ENCODE measurements at places on chromosomes 7 and 10. TPM values are rescaled to one million over a fixed set of nuclear protein-coding genes. Genes with fewer than 3 reads are reported as not detected.

Gene VPS37D
- total RNA-seq, result 0.15 TPM

Gene OPN4
- total RNA-seq, result not detected

Gene PAPOLB
- not detected for total RNA-seq

GRCh38 chr10:124510759-124511158 is 49.1 kb downstream of the LHPP start:
- ATAC-seq, result no peak
- H3K27ac ChIP-seq, result no peak overlapping the region
- peaks cover 5% of the 10 kb centered on the region for H3K4me1 ChIP-seq
- H3K36me3 ChIP-seq, result no peaks in the 10 kb centered on the region
- no peak overlapping the region for H3K4me3 ChIP-seq

Gene CAMK2B
- 1.0 TPM for total RNA-seq

Gene NPSR1
- total RNA-seq, result not detected

DNA sequence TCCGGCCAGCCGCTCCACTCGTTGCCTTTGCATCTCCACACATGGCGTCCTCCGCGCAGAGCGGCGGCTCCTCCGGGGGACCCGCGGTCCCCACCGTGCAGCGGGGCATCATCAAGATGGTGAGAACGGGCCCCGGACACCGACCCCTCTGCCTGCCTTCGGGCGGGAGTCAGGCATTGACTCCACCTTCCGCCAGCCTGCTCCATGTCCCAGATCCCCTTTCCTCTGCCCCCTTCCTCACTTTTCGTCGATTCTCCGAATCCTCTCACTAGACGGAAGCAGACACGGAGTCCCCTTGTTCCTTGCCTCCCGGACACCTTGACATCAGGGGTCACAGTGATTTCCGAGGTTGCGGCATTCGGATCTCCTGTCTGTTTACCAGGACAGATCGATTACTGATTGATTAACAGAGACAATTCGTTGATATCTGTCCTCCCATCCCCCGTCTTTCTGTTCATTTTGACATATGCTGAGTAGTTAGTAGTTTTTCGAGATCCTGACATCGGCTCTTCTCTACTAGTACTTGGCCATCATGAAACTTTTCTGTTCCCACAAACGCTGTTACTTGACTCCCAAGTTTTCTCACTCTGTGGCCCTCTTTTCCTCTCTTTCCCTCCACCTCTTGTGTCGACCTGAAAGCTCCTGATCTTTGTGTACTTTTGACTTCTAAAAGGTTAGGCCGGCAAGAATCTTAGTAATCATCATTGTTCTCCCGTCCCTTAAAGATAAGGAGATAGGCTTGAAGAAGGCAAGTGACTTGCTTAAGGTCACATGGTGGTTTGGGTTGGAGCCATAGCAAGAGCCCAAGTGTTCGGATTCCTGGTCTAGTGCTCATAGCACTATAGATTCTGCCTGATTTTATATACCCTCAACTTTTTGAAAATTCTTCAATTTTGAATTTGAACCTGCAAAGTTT is 597 bp downstream of the SND1 start:
- H3K36me3 ChIP-seq, result peaks cover 62% of the 10 kb centered on the region
- peak; percentile 18 for ATAC-seq
- no peak overlapping the region for H3K4me3 ChIP-seq
- no peaks in the 10 kb centered on the region for H3K27me3 ChIP-seq

- peaks cover 30% of the 10 kb centered on the region for H3K4me1 ChIP-seq
- peak overlapping the region; percentile 78 for H3K4me3 ChIP-seq
- H3K27me3 ChIP-seq, result no peaks in the 10 kb centered on the region
- no peak for ATAC-seq
These were observed 2.2 kb downstream of the MAP3K8 start for GRCh38 chr10:30436191-30436611.

Gene ACTA2
- 14.6 TPM for total RNA-seq

Gene ZNF777
- 9.6 TPM for total RNA-seq

DNA sequence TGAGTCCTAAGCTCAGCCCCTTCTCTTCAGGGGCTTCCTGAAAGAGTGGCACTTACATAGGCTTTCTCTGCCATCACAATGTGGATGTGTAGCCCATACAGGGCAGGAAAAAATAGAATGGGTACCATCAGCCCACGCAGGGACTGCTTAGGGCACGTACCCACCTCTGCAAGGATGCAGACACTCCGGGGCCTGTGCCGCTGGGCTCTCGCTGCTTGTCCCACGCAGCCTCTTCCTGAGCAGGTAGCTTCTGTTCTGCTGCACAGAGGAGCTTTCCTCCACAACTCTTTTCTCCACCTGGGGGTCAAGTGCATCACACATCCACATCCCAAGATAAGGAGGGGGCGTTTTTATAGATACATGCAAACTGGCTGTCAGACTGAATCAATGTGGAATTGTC is 34.3 kb downstream of the FRMPD2 start:
- H3K36me3 ChIP-seq, result no peaks in the 10 kb centered on the region
- H3K4me1 ChIP-seq, result no peaks in the 10 kb centered on the region
- no peak overlapping the region for H3K27ac ChIP-seq
- H3K27me3 ChIP-seq, result peaks cover 5% of the 10 kb centered on the region
- no peak for ATAC-seq

Gene MALRD1
- total RNA-seq, result not detected

DNA sequence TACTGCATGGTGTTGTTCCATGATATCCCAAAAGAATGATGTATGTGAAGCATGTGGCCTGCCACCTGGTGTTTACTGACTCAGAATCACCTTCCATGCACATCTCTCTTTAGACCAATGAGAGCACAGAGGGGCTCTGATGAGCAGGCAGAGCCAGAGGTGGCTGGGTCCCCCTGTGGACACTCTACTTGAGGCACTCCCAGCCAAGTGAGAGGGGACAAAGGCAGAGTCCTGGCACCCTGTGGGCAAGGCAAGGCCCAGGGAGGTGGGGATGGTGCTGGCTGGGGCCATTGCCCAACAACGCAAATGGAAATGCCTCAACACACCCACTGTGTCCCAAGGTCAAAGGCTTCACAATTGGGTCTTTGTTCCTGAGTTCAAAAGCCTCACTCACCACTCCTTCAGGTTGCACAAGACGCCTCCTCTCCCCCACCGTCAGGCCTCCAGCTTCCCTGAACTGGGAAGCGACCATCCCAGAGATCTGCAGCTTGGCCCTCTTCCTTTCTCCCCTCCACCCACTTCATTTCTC is 164.6 kb downstream of the NEURL1 start:
- H3K4me1 ChIP-seq, result peaks cover 4% of the 10 kb centered on the region
- no peak overlapping the region for H3K4me3 ChIP-seq
- H3K36me3 ChIP-seq, result no peaks in the 10 kb centered on the region
- no peak overlapping the region for H3K27ac ChIP-seq

DNA sequence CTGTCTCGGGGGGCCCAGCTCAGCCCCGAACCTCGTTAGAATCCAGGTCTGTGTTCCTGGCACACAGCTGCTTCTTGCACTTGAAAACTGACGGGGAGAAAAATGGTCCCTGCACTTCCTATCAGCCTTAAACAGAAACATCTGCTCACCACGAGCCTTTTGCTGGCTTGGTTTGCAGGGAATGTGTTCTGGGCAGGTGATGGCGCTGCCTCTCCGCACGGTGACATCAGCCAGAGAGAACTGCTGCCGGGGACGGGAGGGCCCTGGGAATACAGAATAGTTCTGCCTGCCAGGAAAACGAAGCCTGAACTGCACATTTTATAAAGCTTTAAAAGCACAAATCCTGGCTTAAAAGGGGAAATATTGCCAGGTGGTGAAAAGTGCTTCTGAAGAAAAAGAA is 622.5 kb downstream of the TYW1 start:
- no peak overlapping the region for H3K4me3 ChIP-seq
- H3K27me3 ChIP-seq, result peaks cover 20% of the 10 kb centered on the region
- no peaks in the 10 kb centered on the region for H3K36me3 ChIP-seq
- H3K4me1 ChIP-seq, result no peaks in the 10 kb centered on the region

DNA sequence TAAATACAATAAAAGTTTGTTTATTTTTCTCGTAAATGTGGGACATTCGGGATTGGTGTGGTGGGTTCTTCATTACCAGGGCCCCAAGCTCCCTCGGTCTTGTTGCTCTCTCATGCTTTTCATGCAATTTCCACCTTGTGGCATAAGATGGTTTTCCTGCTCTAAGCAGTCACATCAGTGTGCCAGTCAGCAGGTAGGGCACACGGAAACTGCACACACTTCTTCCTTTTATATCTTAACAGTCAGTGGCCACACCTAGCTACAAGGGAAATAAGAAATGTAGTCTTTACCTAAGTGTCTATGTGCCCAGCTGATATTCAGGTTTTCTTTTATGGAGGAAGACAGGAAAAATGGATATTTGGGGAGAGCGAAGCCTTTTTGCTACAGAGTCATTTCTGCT is 6.5 kb downstream of the TAF5 start:
- no peak for ATAC-seq
- peaks cover 68% of the 10 kb centered on the region for H3K36me3 ChIP-seq
- H3K27ac ChIP-seq, result no peak overlapping the region
- no peak overlapping the region for H3K4me3 ChIP-seq

Gene MYH16
- total RNA-seq, result not detected
